CD8-positive, alpha-beta memory T cell (primary cell): ENCODE measurements at places on chromosomes 13 and 19. TPM values are rescaled to one million over a fixed set of nuclear protein-coding genes. Genes with fewer than 3 reads are reported as not detected.

Gene MIDN
- 45.3 TPM for total RNA-seq

DNA sequence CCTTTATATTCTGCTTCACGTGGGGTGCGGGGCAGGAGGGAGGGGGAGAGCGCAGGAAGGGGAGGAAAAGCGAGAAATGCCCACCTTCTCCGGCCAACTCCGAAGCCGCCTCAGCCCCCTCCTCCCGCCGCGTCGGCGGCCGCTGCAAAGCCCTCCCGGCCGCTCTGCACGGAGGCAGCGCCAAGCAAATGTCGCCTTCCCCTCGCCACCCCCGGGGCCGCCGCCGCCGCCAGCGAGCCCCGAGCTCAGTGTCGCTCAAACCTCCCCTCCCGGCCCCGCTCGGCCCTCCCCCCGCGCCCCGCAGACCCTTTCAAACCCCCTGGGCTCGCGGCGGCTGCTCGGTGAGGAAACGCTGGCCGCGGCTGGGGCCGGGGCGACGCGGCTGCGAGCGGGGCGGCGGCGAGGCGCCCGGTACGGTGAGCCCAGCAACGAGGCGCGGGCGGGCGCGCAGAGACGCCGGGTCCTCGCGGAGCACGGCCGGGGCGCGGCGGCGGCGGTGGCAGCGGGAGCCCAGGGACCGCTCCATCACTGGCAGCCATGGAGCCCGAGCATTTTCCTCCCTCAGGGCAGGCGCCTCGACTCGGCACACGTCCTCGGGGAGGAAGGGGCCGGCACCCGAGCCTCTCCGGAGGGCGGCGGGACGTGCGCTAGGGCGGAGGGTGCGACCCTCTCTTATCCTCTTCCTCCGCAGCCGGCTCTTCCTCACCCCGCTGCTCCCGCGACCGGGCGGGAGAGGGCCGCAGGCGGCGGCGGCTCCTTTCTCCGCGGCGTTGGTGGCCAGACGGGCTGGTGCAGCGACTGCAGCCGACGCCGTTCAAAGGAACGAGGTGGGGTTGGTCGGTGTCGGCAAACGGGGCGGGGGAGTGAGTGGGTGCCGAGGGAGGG lies 463 bp upstream of the TSC22D1 start:
- H3K4me1 ChIP-seq = peaks cover 43% of the 10 kb centered on the region
- H3K27ac ChIP-seq = peak overlapping the region; percentile 78
- DNase-seq = no peak
- peak overlapping the region; percentile 80 for H3K4me3 ChIP-seq

GRCh38 chr19:49570997-49571676 lies 9.2 kb downstream of the NOSIP start:
- H3K27me3 ChIP-seq = no peaks in the 10 kb centered on the region
- H3K27ac ChIP-seq = no peak overlapping the region
- DNase-seq = no peak

GRCh38 chr19:2129892-2130770 lies 21.2 kb downstream of the AP3D1 start:
- DNase-seq = no peak
- no peaks in the 10 kb centered on the region for H3K4me1 ChIP-seq
- H3K36me3 ChIP-seq = peaks cover 33% of the 10 kb centered on the region
- no peaks in the 10 kb centered on the region for H3K27me3 ChIP-seq

DNA sequence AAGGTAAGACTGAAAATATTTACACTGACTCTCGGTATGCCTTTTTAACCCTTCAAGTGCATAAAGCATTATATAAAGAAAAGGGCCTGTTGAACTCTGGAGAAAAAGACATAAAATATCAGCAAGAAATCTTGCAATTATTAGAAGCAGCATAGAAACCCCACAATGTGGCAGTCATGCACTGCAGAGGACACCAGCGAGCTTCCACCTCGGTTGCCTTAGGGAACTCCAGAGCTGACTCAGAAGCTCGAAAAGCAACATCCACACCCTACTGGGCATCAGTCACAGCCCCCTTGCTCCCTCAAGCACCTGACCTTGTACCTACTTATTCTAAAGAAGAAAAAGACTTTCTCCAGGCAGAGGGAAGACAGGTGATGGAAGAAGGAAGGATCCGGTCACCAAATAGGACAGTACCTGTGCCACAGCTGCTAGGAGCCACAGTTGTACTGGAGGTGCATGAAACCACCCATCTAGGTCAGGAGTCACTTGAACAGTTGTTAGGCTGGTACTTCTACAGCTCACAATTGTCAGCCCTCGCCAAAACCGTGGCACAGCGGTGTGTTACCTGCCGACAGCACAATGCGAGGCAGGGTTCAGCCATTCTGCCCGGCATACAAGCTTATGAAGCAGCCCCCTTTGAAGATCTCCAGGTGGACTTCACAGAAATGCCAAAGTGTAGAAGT lies 2.9 kb downstream of the ZNF816 start:
- no peak overlapping the region for H3K4me3 ChIP-seq
- H3K27ac ChIP-seq = no peak overlapping the region
- H3K36me3 ChIP-seq = peaks cover 33% of the 10 kb centered on the region
- no peak for DNase-seq
- H3K4me1 ChIP-seq = peaks cover 17% of the 10 kb centered on the region
